ENCODE measurements at places on chromosomes 4 and X. TPM values are rescaled to one million over a fixed set of nuclear protein-coding genes. Genes with fewer than 3 reads are reported as not detected.

DNA sequence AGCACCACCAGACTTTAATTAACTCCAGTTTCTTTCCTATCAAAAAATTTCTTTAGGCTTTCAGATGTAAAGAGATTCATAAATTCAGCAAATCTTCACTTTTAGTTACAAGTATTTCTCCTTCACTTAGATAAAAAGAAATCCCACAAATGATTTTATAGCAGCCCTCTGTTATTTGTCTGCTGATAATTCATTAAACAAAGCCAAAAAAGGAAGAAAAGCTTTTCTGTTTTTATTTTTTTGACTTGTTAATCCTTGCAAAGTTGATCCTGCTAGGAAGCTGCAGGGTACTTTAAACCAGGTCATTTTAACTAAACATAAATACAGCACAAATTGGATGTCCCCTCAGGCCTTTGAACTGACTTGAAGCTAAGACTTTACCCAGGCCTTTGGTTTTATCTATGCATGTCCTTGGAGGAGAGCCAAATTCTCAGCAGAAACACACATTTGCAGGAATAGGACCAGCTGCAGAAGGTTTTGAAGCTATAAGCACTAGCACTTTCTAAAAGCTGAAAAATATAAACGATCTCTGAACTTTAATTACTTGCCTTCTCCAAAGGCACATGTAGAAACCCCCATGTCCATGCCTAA lies 57.5 kb downstream of the PCDH18 start:
- H3K4me3 ChIP-seq = no peak overlapping the region
- DNase-seq = no peak
- H3K27ac ChIP-seq = no peak overlapping the region
- no peaks in the 10 kb centered on the region for H3K36me3 ChIP-seq

- H3K4me1 ChIP-seq = peaks cover 25% of the 10 kb centered on the region
- H3K4me3 ChIP-seq = no peak overlapping the region
- H3K27ac ChIP-seq = no peak overlapping the region
- DNase-seq = peak; percentile 54
Measured at GRCh38 chr4:8414377-8414776, 26.1 kb downstream of the ACOX3 start.

DNA sequence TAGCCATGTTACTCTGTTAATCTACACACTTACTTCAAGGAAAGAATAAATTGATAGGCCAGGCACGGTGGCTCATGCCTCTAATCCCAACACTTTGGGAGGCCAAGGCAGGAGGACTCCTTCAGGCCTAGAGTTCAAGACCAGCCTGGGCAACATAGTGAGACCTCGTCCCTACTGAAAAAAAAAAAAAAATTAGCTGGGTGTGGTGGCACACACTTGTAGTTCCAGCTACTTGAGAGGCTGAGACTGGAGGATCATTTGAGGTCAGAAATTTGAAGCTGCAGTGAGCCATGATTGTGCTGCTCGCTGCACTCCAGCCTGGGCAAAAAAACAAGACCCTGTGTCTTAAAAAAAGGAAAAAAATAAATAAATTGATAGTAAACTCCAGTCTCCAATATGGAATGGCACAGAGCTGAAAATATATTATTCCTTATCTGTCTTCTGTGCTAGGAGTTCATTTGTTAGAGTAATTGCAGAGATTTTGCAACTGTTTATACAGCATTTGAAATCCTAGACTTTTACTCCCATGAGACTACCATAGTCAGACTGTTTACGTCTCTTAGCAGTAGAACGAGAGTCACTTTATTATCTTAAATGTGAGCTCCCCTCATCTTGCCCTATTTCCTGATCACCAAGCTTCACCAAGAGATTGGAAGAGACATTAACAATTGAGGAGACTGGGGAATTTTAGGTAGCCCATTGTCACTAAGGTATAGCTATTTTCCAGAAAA lies 18.8 kb upstream of the TMEM131L start:
- no peaks in the 10 kb centered on the region for H3K27me3 ChIP-seq
- no peak overlapping the region for H3K4me3 ChIP-seq
- DNase-seq = no peak

DNA sequence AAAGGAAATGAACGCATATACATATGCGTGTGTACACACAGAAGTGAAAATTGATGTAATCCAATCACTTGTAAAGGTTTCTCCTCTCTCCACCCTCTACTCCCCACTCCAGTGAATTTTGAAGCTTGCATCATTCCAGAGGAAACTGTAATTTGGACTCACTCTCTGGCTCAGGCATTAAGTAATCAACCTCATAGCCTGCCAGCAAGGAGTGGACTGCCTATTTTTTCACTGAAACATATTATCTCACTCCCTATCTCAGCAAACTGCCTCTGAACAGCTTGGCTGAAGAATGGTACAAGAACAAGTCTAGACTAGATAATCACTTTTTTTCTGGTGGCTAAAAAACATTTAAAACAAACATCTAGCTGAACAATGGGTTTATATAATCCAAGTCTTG lies 124.2 kb downstream of the C4orf51 start:
- no peaks in the 10 kb centered on the region for H3K27me3 ChIP-seq
- DNase-seq = no peak
- no peak overlapping the region for H3K4me3 ChIP-seq
- no peaks in the 10 kb centered on the region for H3K36me3 ChIP-seq
- H3K27ac ChIP-seq = no peak overlapping the region
- peaks cover 7% of the 10 kb centered on the region for H3K4me1 ChIP-seq

DNA sequence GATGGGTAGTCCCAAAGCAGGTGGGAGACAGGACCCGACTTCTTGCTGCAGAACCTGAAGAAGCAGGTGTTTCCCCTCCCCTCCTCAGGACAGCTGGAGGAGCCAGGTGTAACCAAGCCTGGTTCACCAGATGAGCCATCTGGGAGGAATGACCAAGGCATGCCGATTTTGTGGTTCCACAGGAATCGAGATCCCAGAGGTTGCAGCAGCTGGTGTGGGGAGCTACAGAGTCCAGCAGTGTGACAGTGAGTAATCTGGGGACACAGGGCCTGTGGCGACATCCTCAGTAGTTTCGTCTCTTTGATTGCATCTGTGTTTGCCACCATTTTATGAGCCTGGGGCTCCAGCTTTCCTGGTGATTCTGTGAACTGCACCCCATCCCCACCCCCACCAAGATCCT lies 2.6 kb upstream of the NDP start:
- no peak for DNase-seq
- peaks cover 9% of the 10 kb centered on the region for H3K4me1 ChIP-seq
- H3K36me3 ChIP-seq = no peaks in the 10 kb centered on the region
- no peak overlapping the region for H3K27ac ChIP-seq
- no peak overlapping the region for H3K4me3 ChIP-seq

- no peak for DNase-seq
- H3K4me3 ChIP-seq = no peak within 1 kb of the TSS
- H3K4me1 ChIP-seq = peaks cover 74% of the 10 kb centered on the region
- H3K36me3 ChIP-seq = peaks cover 19% of the 10 kb centered on the region
- H3K27me3 ChIP-seq = no peaks in the 10 kb centered on the region
Measured at GRCh38 chrX:71106427-71106826, at the start of gene CXorf65. Gene CXorf65 (minus strand): TSS chrX:71106740. CDS start chrX:71106556, 184 bp downstream.

- H3K4me1 ChIP-seq = no peaks in the 10 kb centered on the region
- no peaks in the 10 kb centered on the region for H3K27me3 ChIP-seq
- H3K27ac ChIP-seq = no peak overlapping the region
Measured at GRCh38 chr4:80717204-80717603, 313.3 kb upstream of the BMP3 start.

DNA sequence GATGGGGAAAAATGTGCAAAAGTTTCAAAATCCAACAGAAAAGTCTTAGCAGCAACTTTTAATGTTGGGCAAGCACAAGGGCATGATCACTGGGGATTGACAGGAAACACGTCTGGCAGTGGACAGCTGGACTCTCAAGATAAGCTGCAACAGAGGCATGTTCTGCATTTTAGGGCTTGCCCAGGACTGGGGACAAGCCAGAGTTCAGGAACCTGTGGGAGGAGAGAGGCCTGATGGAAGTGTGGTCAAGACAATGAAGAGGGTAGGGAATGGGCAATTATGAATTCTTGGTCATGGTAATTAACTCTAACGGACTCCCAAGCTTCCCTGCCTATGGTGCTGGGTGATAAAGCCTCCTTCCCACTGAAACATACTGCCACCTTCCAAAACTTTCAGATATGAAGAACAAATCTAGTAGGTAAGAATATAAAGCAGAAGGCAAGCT lies 48.4 kb downstream of the ANXA3 start:
- H3K36me3 ChIP-seq = no peaks in the 10 kb centered on the region
- no peak for DNase-seq
- H3K27me3 ChIP-seq = no peaks in the 10 kb centered on the region
- no peak overlapping the region for H3K27ac ChIP-seq
- no peaks in the 10 kb centered on the region for H3K4me1 ChIP-seq

GRCh38 chrX:65045001-65045400 lies 68.8 kb upstream of the ZC4H2 start:
- no peak for DNase-seq
- no peaks in the 10 kb centered on the region for H3K36me3 ChIP-seq
- H3K27ac ChIP-seq = no peak overlapping the region
- H3K27me3 ChIP-seq = no peaks in the 10 kb centered on the region

- no peak overlapping the region for H3K27ac ChIP-seq
- DNase-seq = no peak
- H3K4me3 ChIP-seq = no peak overlapping the region
- no peaks in the 10 kb centered on the region for H3K27me3 ChIP-seq
- no peaks in the 10 kb centered on the region for H3K4me1 ChIP-seq
Measured at GRCh38 chrX:122567911-122568310, 616.2 kb upstream of the GRIA3 start.

The GUCY1A1 gene
- not detected for polyA plus RNA-seq

The SUPT20HL2 gene
- polyA plus RNA-seq = not detected

The STBD1 gene
- 1.2 TPM for polyA plus RNA-seq

The LRP2BP gene
- polyA plus RNA-seq = not detected

The TLL1 gene
- not detected for polyA plus RNA-seq

The UGT8 gene
- not detected for polyA plus RNA-seq

Data from CD4-positive, alpha-beta memory T cell (primary cell).